Activated CD4-positive, alpha-beta T cell treated with anti-CD3 and anti-CD28 coated beads, Interleukin-2, amount 50 U/mL, for 1 hour (primary cell): ENCODE measurements at places on chromosomes 12 and 14.

DNA sequence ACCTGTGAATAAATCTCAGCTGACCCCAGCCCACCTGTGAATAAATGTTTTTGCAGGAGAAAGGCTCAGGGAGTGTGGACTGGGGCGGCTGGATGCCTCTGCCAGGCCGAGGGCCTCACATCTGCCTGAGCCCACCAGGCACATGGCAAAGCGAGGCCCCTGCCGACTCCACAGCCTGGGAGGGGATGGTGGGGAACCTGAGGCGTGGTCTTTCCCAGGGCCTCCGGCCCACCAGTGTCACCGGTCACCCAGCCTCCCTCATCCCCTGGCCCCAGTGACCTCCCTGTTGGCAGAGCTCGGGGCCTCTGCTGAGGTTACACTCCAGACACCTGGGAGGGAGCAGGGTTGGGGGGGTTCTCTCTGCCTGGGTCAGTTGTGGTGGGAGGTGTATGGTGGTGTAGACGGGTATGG is 8.2 kb downstream of the NOC4L start:
- DNase-seq = no peak

DNA sequence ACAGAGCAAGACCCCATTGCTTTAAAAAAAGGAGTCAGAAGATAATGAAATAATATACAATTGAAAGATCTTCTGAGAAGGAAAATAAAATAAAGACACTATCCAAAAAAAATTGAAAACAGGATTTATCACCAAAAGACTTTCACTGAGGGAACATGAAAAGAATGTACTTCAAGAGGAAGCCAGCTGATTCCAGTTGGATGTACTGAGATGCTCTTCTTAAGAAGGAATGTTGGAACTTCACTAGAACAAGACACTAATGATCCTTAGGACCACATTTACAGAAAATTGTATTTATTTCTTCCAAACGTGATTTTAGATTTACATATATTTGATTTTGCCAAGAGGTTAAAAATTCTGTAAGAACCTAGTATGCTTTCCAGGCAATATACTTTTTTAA is 65.6 kb upstream of the CNOT2 start:
- no peak for DNase-seq

DNA sequence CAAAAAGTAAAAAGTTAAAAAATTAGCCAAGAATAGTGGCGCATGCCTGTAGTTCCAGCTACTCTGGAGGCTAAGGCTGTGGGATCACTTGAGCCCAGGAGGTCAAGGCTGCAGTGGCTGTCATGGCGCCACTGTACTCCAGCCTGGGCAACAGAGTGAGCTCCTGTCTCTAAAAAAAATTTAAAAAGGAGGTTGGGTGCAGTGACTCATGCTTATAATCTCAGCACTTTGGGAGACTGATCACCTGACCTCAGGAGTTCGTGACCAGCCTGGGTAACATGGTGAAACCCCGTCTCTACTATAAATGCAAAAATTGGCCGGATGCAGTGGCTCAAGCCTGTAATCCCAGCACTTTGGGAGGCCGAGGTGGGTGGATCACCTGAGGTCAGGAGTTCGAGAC is 8.2 kb upstream of the YLPM1 start:
- DNase-seq = no peak

DNA sequence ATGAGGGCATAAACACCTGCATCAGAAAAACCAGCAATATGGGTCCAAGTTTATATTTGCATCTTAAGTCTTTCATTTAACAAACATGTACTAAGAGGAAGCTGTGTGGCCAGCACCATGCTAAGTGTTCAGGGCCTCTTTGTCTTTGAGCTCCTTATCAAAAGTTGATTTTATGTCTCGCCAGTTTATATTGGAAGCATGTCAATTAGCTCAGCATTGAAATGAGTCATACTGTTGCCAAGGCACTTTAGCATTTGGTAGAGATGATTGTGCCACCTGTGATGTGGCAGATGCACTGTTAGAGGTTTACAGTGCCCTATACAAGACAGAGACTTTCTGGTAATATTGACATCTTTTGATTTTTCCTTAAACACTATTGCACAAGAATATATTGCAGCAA is 68.5 kb downstream of the BHLHE41 start:
- DNase-seq = no peak

DNA sequence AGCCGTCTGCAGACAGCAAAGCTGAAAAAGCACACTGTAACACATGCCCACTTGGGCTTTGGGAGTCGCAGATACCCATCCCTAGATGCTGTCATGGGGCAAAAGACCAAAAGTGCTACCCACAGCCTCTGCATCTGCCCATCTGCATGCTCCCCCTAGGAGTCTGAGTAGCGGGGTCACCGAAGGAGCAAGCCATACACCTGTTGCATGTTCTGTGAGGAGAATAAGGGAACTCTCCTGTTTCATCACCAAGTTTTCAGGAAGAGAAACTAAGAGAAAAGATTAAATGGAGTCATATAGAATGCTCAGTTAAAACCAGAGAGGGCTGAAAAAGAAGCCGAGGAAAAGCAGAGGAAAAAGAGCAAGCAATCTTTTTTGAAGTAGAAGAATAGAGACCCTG is 13.7 kb upstream of the ST8SIA1 start:
- DNase-seq = no peak

DNA sequence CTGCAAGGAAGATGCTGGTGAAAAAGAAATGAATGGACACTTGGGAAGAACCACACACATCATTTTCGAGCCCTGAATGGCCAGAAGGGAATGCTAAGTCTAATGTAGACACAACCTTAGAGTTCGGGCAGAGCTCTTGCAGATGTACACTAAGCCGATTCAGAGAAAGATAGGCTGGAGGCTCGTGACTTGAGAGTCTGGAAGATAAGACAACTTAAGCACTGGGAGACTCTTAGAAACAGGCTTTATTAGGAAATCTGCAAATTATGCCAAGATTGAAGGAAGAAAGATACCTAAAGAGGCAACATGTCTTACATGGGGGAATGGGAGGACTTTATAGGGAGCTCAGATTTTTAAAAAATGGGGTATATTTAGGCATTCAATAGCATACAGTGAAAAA is 13.5 kb downstream of the TBPL2 start:
- DNase-seq = no peak

- no peak for DNase-seq
Measured at GRCh38 chr12:58811346-58811745, 109.0 kb downstream of the LRIG3 start.

- DNase-seq = no peak
Measured at GRCh38 chr12:94027561-94027960, 120.8 kb upstream of the PLXNC1 start.
